Renal cortical epithelial cell (primary cell): ENCODE measurements at places on chromosomes 1 and 21. TPM values are rescaled to one million over a fixed set of nuclear protein-coding genes. Genes with fewer than 3 reads are reported as not detected.

GRCh38 chr1:172384656-172385055 lies 35.8 kb upstream of the C1orf105 start:
- DNase-seq: no peak

DNA sequence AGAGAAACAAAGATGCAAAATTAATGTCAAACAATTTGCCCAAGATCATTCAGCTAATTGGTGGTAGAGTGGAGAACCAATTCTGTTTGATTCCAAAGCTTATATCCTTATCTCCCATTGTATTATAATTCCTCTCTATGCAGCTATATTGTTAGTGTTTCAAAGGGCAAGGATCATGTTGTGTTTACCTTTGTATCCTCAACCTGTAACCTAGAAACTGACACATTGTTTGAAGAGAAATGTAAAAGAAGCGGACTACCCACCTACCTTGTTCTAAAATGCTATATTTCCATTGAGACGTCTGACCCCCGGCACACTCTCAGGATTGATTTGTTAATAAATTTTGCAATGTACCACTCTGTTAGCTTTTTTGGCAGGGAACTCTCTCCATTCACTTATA lies 9.3 kb downstream of the RAVER2 start:
- DNase-seq: no peak

Gene PTPN7
- total RNA-seq: not detected in 2 replicates

Gene LIPI
- total RNA-seq: not detected in 2 replicates

- DNase-seq: no peak
These were observed 25.2 kb upstream of the NKAIN1 start for GRCh38 chr1:31264790-31265386.

- DNase-seq: no peak
These were observed 64.8 kb downstream of the RAB3GAP2 start for GRCh38 chr1:220207411-220207810.

Gene TRIM67
- total RNA-seq: 0.10 TPM in 1 of 2 replicates, not detected in the other

GRCh38 chr1:94798462-94798861 lies 21.7 kb upstream of the SLC44A3 start:
- no peak for DNase-seq

Gene SLC30A2
- 1.1 and 1.4 TPM in 2 replicates for total RNA-seq

Gene CRB1
- 0.25 TPM in 1 of 2 replicates, not detected in the other for total RNA-seq
